ENCODE measurements at places on chromosomes 1 and 21. TPM values are rescaled to one million over a fixed set of nuclear protein-coding genes. Genes with fewer than 3 reads are reported as not detected.
A peak's percentile ranks its signal among the peaks of the same experiment; 100 is the strongest.

Gene PTPN14
- total RNA-seq, result 8.9 TPM

Gene RC3H1
- 15.4 TPM for total RNA-seq

DNA sequence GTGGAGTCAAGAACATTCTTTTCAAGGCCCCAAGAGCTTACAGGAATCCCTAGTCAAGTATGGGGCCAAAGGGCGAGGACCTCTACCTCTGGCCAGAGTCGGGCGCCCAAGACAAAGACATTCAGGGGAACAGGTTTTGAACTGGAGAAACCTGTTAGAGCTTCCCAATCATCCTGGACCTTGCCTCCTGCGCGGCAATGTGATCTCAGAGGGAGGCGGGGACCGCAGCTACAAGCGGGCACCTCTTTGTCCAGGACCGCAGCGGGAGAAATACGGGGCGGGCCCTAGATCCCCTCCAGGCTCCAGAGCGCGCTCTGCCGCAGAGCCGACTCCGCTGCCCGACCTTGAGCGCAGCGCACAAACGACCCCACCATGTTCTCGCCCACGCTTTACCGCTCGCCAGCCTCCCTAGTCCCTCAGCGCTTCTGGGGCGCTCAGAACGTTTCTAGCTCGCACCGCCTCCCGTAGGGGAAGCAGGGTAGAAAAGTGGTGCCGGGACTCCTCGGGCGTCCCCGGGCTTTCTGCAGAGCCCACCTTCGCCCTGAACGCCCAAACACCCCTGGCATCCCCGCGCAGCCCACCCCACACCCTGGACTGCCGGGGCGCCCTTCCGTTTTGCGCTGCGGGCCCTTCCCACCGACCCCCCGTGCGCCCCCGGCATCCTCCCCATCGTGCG lies 28.1 kb downstream of the RABIF start:
- DNase-seq, result peak; percentile 59

- no peak for DNase-seq
These were observed 2.5 kb downstream of the S100A11 start for GRCh38 chr1:152034324-152034653.

GRCh38 chr1:221366495-221367110 lies 375.3 kb downstream of the DUSP10 start:
- DNase-seq, result no peak

DNA sequence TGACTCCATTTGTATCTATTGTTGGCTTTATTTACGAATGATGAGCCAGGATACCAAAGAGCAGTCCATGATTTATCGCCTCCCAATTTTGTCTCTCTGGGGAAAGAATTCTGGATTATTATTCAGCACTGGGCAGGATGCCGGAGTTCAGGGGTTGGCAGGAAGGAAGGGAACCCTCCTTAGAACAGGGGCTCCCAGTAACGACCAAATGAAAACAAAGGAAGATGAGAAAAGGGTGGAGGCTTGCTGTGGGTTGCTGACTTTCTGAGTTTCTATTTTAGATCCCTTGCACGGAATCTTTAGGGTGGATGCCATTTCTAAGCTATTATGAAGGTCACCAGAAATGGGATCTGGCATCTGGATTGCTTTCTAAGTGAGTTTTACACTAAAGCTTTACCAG lies 231.2 kb upstream of the LYPLAL1 start:
- DNase-seq, result no peak

DNA sequence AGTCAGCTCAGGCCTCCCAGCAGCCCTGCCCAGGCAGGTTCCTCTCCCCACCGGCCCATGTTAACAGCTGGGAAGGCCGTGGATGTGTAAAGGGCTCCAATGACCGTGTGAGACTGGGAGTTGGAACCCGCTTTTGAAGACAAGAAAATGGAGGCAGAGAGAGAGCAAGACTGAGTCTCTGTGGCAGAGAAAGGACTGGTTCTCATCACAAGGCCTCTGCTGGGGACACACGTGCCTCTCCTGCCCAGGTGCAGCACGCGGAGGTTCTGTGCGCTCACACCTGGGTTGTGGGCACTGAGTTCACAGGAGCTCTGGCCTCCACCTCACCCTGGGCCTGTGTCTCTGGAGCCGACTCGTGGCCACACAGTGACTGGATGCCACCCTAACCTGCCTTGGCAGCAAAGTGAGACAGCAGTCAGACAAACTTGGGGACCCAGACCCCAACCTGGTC lies 27.0 kb downstream of the RUNX3 start:
- no peak for DNase-seq

- DNase-seq, result no peak
These were observed 180.2 kb upstream of the MAP1LC3C start for GRCh38 chr1:242178924-242179708.

- DNase-seq, result no peak
These were observed 138.5 kb upstream of the ZNHIT6 start for GRCh38 chr1:85846706-85847105.

DNA sequence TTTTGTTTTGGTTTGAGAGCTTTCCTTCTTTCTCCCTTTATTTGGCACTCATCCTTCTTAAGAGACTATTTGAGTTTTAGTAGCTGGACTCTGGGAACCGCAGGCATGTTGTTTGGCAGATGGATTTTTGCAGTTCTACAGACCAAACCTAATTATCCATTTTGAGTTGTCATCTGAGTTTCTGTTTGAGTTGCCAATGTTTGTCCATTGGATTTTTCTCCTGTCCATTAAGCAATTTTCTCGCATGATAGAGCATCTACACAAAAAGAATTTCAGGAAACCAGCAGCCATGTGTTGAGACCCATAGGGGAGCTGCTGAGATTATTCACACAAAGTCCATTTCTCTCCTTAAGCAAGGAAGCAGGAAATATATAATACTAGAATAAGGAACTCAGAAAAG lies 17.2 kb upstream of the CXADR start:
- peak; percentile 86 for DNase-seq

DNA sequence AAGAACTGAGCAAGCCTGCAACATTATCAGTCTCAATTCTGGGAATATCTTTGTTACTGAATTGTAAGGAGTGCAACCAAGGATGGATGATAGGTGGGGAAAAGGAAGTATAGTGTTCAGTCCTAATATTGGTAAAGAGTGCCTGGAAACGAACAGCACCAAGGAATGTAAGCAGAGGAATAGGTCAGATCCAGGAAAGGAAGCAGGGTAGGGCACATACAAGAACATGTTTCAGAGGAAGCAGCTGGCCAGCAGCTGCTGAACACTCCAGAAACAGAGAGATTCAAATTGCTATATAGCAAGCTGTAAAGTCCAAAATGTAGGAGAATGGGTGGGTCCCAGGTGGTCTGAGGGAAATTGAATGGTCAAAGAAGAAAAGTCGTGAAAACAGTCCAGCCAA lies 37.9 kb downstream of the CRB1 start:
- no peak for DNase-seq

DNA sequence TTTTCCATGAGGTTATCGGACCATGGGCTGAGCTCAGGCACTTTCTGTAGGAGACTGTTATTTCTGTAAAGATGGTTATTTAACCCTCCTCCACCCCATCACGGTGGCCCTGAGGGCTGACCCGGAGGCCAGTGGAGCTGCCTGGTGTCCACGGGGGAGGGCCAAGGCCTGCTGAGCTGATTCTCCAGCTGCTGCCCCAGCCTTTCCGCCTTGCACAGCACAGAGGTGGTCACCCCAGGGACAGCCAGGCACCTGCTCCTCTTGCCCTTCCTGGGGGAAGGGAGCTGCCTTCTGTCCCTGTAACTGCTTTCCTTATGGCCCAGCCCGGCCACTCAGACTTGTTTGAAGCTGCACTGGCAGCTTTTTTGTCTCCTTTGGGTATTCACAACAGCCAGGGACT lies 2.6 kb upstream of the CCDC28B start:
- no peak for DNase-seq

DNA sequence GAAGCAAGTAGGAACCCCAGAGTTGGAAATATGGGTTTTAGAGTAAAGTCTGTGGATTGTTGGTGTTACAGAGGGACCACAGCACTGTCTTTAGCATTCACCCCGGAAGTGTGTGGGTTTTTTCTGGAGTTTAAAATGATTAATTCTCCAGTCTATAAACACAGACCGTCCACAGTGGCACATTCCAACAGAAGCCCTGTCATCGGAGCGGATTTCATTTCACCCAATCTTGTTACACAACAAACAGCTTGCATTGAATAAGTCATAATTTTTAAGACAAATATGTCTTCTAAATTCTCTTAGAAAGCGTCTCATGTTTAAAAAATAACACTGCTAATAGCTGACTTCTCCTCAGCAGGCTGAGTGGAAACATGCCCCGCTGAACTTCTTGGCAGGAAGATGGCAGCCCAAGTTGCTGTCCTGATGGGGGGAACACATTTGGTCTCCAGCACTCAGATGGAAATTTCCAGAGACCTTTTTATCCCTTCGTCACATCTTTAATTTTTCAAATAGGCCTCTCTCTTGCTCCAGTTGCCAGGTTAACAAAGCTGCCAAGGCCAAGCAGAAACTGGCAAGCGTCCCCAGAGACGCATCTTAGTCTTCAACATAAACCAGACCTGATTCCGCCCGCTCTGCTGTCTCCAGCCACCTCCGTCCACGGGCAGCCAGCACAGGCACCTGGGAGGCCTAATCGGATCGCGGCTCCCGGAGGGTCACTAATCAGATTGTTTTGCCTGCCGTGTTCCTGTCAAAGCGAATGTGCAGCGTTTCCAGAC lies 28.8 kb upstream of the SLC19A1 start:
- peak; percentile 83 for DNase-seq

GRCh38 chr1:234851450-234852438 lies 241.8 kb upstream of the IRF2BP2 start:
- DNase-seq, result no peak

All from G401 (cell line).